Cardiac muscle cell (in vitro differentiated cells and primary cell): ENCODE measurements at places on chromosomes 7 and 10. TPM values are rescaled to one million over a fixed set of nuclear protein-coding genes. Genes with fewer than 3 reads are reported as not detected.

GRCh38 chr7:51827631-51828030 lies 511.0 kb upstream of the COBL start:
- DNase-seq: no peak

GRCh38 chr10:129653428-129653827 lies 186.4 kb downstream of the MGMT start:
- no peak for DNase-seq

DNA sequence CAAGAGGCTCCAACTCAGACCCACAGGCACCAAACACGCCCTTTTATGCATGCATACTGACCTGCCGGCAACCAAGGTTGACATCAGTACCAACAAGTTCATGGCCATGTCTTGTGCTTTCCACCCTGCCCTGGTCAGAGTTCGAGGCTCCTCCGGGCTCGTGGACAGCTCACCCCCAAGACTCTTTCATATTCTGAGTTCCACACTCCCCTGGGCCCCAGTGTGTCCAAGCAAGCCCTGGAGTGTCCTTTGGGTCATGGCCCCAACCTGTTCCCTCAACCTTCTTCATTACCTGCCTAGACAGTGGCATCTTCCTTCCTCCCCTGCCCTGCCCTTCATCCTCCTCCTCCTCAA lies 40.5 kb downstream of the HIF1AN start:
- no peak for DNase-seq

DNA sequence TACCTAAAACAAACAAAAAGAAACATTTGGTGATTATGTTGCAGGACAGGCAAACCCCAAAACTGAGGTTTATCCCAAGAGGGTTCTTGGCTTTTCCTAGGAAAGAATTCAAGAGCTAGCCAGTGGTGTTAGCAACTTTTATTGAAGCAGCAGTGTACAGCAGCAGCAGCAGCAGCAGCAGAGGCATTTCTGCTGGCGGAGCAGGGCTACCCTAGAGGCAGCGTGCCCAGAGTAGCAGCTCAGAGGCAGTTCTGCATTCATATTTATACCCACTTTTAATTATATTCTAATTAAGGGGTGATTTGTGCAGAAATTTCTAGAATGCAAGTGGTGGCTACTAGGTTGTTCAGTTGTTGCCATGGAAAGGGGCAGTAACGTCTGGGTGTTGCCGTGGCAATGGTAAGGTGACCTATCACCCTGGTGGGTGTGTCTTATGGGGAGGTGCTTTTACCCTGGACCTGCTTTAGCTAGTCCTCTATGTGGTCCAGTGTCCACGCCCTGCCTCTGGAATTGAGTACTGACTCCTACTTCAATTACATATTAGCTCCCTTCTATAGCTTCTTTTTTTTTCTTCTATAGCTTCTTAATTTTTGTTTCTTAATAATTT lies 53.9 kb downstream of the VCL start:
- no peak for DNase-seq

- no peak for DNase-seq
Observed at GRCh38 chr7:1754345-1754908, 84.3 kb downstream of the ELFN1 start.

- DNase-seq: no peak
Observed at GRCh38 chr7:105752671-105753275, 123.6 kb downstream of the ATXN7L1 start.

DNA sequence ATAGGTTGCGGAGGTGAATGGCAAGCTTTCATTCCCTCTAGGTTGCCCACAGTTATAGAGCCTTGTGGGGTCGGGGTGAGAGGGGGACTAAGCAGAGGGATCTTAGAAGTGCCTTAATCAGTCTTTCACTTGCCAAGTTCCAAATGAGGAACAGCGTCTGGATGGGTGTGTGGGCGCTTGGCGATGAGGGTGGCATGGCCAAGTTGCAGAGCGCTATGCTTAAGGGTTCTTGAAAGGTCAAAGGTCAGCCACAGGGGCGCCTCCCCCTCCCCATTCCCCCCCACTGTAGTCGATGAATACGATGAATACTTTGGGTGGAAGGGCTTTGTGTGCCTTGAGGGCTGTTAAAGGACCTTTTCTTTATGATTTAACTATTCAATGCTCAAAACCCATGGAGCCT lies 185.0 kb downstream of the TCF7L2 start:
- DNase-seq: no peak

Gene SLC13A1
- polyA plus RNA-seq: not detected in 2 replicates

Gene IGFBP1
- not detected in 2 replicates for polyA plus RNA-seq

Gene LIPN
- not detected in 2 replicates for polyA plus RNA-seq

Gene CDH23
- 0.05 and 1.2 TPM in 2 replicates for polyA plus RNA-seq
